ENCODE measurements at places on chromosomes 6 and 20. TPM values are rescaled to one million over a fixed set of nuclear protein-coding genes. Genes with fewer than 3 reads are reported as not detected.

- H3K36me3 ChIP-seq: no peaks in the 10 kb centered on the region
- no peak overlapping the region for H3K27ac ChIP-seq
- H3K27me3 ChIP-seq: no peaks in the 10 kb centered on the region
- H3K4me1 ChIP-seq: peaks cover 4% of the 10 kb centered on the region
- H3K4me3 ChIP-seq: no peak overlapping the region
Measured at GRCh38 chr20:55415567-55416142, 589.7 kb downstream of the CBLN4 start.

GRCh38 chr20:4916971-4917881, 84.1 kb downstream of the SLC23A2 start:
- H3K36me3 ChIP-seq: peaks cover 4% of the 10 kb centered on the region
- no peaks in the 10 kb centered on the region for H3K4me1 ChIP-seq
- no peaks in the 10 kb centered on the region for H3K27me3 ChIP-seq

Gene DNMT3B
- 6.6 TPM for polyA plus RNA-seq

- no peak for DNase-seq
- H3K36me3 ChIP-seq: no peaks in the 10 kb centered on the region
- H3K27me3 ChIP-seq: no peaks in the 10 kb centered on the region
- no peak overlapping the region for H3K4me3 ChIP-seq
- H3K27ac ChIP-seq: no peak overlapping the region
Measured at GRCh38 chr6:1322696-1323219, 10.9 kb downstream of the FOXQ1 start.

GRCh38 chr6:116015561-116015960, 45.1 kb downstream of the FRK start:
- H3K4me3 ChIP-seq: no peak overlapping the region
- H3K4me1 ChIP-seq: peaks cover 23% of the 10 kb centered on the region
- no peaks in the 10 kb centered on the region for H3K36me3 ChIP-seq
- no peak overlapping the region for H3K27ac ChIP-seq
- no peaks in the 10 kb centered on the region for H3K27me3 ChIP-seq

DNA sequence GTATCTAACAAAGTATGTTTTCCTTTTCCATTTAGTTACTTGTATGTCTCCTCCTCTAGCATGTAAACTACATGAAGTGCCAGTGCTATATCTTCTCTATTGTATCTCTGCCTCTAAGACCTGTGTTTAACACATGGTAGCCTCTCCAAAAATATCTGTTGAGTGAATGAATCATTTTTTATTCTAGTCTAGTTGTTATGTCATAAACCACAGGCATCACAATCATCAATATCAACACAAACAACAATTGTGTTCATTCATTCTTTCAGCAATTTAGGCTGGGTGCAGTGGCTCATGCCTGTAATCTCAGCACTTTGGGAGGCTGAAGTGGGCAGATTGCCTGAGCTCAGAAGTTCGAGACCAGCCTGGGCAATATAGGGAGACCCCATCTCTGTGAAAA, 111.6 kb upstream of the EYA4 start:
- no peak for DNase-seq
- no peaks in the 10 kb centered on the region for H3K4me1 ChIP-seq

Gene DEFB121
- not detected for polyA plus RNA-seq

DNA sequence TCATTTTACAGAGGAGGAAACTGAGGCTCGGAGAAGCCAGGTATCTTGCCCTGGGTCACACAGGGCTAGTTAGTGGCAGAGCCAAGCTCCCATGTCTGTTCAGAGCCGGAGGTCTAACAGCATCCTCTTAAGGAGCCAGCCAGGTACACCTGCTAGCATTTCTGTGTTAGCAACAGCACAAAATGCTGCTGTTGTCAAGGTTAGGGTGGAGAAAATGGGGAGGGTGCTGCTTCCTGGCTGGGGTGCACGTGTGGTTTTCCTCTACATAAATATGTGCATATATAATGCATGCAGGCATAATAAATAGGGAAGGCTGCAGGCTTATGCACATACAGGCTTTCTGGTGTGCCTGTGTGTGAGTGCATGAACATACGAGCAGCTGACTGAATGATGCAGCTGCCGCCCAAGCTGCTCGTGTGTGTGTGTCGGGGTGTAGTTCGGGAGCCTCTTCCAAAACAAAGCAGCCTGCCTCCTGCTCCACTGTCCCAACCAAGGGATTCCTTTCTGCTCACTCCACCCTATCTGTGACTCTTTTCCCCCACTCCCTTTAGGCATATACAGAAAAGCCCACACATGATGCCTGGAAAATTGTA, 86.6 kb downstream of the CD40 start:
- DNase-seq: no peak
- no peaks in the 10 kb centered on the region for H3K4me1 ChIP-seq
- no peaks in the 10 kb centered on the region for H3K36me3 ChIP-seq
- H3K4me3 ChIP-seq: no peak overlapping the region
- no peak overlapping the region for H3K27ac ChIP-seq
- peaks cover 79% of the 10 kb centered on the region for H3K27me3 ChIP-seq

Gene TRIM31
- 0.31 TPM for polyA plus RNA-seq

- H3K4me1 ChIP-seq: no peaks in the 10 kb centered on the region
- no peaks in the 10 kb centered on the region for H3K36me3 ChIP-seq
- H3K27me3 ChIP-seq: peaks cover 54% of the 10 kb centered on the region
- no peak overlapping the region for H3K27ac ChIP-seq
- H3K4me3 ChIP-seq: no peak overlapping the region
- no peak for DNase-seq
Measured at GRCh38 chr6:101402622-101403031, 9.1 kb downstream of the GRIK2 start.

GRCh38 chr6:7173843-7174503, 66.2 kb downstream of the RREB1 start:
- no peak for DNase-seq
- no peaks in the 10 kb centered on the region for H3K36me3 ChIP-seq
- no peaks in the 10 kb centered on the region for H3K27me3 ChIP-seq
- H3K27ac ChIP-seq: no peak overlapping the region
- peaks cover 9% of the 10 kb centered on the region for H3K4me1 ChIP-seq
- no peak overlapping the region for H3K4me3 ChIP-seq

Gene COL19A1
- 0.69 TPM for polyA plus RNA-seq

Gene MYH7B
- polyA plus RNA-seq: 2.1 TPM

DNA sequence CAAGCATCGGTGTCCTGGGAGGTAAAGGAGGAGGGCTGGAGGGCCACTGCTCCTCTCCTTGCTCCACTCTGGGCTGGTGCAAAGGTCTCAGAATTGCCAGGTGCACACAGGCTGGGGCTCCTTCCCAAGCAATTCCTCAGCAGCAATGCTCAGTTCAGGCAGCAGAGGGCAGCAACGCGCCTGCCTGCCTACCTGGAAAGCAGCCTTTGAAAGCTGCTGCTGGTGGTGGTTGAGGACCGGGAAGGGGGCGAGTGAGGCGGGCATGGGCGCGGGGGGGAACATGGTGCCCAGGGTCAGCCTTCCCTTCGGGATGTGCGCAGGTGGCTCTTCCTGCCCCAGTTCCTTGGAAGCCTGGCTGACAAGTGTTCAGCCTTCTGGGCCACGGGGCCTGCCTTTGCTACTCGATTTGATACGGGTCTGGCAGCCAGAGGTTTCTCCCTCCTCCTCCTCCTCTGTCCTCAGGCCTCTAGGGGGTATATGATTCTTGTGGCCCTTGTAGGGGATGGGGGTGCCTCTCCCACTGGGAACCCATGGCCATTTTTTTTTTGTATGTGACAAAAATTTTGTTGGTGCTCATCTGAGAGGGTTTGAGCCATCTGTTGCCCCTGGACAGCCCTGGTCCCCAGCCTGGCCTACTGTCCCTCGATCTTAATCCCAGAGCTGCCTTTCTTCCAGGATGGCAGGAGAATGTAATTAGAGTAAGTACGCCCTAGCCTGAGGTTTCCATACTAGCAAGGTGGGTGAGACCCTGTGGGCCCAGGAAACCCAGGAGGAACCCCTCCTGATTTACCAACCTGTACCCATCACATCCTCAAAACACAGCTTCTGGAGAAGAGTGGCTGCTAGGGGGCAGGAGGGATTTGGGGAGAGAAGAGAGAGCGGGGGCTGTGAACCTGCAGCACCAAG, 20.1 kb downstream of the MRPS18A start:
- H3K4me1 ChIP-seq: peaks cover 30% of the 10 kb centered on the region
- peak; percentile 92 for DNase-seq
- H3K4me3 ChIP-seq: no peak overlapping the region
- H3K27me3 ChIP-seq: no peaks in the 10 kb centered on the region
- H3K36me3 ChIP-seq: no peaks in the 10 kb centered on the region
- H3K27ac ChIP-seq: no peak overlapping the region

Gene CTAGE9
- not detected for polyA plus RNA-seq

Gene SERINC3
- 70.5 TPM for polyA plus RNA-seq

DNA sequence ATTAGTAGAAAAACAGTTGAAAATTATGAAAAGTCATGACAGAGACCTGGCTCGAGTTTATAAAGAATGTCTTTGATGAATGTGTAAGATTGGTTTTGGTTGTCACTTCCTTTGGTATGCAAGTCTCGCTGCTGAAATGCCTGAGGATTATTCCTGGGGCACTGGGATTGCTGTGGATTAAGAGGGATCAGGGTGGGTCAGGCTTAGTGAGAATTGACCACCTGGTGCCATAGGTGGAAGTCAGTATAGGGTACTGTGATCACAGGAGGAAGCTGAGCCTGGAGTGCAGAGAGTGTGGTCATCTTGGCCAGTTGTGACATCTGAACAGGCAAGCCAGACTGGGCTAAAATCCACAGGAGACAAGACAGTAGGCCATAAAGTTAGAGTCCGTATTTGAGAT, 34.9 kb downstream of the CEP43 start:
- DNase-seq: no peak
- no peaks in the 10 kb centered on the region for H3K27me3 ChIP-seq
- no peaks in the 10 kb centered on the region for H3K4me1 ChIP-seq
- H3K4me3 ChIP-seq: no peak overlapping the region
- peaks cover 58% of the 10 kb centered on the region for H3K36me3 ChIP-seq

DNA sequence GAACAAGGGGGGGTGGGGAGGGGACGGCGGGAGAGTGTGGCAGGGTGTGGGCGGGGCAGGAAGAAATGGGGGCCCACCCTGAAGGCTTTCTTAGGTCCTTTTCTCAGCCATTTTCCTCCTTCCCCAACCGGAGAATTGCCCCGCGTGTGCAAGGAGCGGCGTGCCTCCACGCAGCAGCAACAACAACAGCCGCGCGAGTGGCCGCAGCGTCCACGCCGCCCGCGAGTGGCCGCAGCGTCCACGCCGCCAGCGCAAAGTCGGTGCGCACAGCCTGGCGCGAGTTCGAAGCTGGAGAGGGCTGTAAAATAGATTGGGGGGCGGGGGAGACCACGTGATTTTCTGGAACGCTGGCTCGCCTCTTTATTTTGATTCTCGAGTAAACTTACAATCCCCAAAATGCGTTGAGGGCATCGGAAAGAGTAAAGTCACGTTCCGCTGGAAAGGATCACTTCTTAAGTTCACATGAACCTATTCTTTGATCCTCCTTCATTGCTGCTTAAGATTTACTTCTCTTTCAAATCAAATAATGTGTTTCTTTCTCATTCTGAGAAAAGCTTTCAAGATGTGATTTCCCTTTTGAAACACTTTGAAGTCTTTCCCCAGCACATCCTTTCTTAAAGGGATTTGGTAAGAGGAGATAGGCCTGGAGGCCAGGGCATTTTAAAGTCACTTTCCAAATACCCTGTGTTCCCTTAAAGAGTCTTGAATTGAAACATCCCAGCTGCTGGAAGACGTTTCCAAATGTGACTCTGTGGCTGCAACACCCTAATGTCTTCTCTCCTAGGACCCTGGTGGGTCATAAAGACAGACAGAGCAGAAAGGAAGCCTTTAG, 66.7 kb upstream of the ZNF217 start:
- H3K4me1 ChIP-seq: peaks cover 17% of the 10 kb centered on the region
- H3K27me3 ChIP-seq: no peaks in the 10 kb centered on the region
- H3K4me3 ChIP-seq: peak overlapping the region; percentile 23

DNA sequence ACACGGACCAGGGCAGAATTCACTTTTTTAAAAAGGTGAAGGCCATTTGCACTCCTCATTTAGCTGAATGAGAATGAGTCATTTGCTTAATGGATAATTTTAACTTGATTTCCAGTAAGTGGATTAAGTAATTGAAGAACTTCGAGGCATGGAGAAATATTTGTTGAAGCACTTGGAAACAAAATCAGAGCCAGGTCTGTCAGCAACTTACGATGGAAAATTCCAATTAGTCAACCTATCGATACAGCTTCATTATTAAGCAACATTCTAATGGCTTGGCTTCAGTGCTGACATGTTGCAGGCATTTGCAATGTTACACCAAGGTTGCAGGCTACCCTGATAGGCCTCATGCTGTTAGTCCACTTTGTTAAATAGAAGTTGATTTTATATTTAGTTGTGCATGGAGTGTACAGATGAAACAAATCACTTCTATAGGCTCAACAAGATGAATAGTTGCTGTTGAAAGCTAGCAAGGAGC, 423.5 kb upstream of the SLC35B3 start:
- no peaks in the 10 kb centered on the region for H3K27me3 ChIP-seq
- H3K4me3 ChIP-seq: no peak overlapping the region
- no peak for DNase-seq
- H3K4me1 ChIP-seq: no peaks in the 10 kb centered on the region

Gene CALHM4
- not detected for polyA plus RNA-seq

DNA sequence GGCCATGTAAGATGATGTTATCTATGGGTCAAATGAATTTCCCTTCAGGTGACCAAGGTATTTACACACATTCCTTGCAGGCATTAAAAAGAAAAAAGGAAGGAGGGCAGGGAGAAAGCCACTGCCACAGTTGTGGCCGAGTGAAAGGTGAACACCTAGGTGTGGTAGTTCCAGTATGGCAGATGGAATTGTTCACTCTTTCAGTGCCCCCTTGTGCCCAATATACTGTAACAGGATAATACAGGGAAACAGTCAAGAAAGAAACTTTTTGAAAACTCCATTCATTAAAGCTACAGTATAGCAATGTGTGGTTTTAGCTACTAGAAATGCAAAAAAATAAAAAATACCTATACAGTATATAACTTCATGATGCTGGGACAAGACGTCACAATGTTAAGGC, 52.1 kb downstream of the BMP2 start:
- no peaks in the 10 kb centered on the region for H3K27me3 ChIP-seq
- no peaks in the 10 kb centered on the region for H3K4me1 ChIP-seq

Measured in left lung (tissue), 14 donors.